Eye (tissue), 1 donor: ENCODE measurements at places on chromosomes 12 and 14.

GRCh38 chr14:22552827-22553076, 36.3 kb downstream of the DAD1 start:
- DNase-seq, result no peak

DNA sequence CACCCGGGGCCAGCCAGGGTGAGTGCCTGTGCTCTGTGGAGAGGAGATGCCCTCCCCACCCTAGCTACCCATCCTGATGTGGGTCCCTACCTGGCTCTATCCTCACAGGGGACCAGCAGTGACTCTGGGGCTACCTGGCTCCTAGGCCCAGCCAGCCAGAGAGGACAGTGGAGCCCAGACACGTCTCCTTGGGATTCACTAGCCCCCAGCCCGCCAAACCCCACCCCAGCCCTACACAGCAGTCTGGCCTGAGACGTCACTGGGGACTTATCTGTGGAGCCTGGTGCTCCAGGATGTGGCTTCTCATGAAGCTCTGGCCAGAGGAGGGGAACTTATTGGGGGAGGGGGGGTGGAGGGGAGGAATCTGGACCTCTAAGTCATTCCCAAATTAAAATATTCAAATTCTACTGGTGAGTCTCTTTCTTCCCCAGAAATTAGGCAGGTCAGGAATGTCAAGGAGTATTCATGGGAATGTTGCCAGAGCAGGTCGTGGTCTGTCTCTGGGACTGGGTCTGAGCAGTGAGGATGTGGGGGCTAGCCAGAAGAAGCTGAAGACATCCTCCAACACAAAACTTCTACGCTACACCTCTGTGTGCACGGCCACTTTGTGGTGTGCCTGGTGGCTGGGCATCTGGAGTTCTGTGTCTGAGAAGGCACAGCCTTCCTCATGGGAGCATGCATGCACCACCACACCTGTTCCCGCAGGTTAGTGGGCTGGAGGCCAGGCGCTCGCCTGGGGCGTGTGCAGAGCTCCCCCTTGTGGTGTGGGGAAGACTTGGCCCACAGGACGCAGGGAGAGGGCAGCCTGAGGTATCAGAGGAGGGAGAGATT, 2.7 kb downstream of the CMTM5 start:
- peak; percentile 56 for DNase-seq

DNA sequence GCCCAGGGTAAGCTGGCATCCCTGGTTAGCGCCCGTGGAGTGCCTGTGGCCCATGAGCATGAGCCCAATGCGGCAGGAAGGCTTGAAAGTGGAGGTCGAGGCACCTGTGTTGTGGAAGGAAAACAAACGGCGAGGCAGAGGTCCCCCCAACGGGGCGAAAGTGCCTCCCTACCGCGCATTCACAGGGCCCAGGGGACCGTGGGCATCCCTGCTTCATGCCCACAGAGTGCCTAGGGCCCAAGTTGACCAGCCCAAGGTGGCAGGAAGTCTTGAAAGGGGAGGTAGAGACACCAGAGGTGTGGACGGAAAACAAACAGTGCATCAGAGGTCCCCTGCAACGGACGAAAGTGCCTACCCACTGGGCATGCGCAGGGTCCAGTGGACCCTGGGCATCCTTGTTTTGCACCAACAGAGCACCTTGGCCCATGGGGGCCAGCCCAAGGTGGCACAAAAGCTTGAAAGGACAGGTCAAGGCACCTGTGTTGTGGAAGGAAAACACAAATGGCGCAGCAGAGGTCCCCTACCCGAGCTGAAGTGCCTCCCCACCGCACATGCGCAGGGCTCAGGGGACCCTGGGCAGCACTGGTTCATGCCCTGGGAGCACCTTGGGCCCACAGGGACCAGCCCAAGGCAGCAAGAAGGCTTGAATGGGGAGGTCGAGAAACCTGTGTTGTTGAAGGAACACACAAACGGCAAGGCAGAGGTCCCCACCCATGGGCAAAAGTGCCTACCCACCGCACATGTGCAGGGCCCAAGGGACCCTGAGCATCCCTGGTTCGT, 377.5 kb downstream of the ALG10 start:
- no peak for DNase-seq

- no peak for DNase-seq
Observed at GRCh38 chr14:90577661-90578282, 180.9 kb downstream of the CALM1 start.

DNA sequence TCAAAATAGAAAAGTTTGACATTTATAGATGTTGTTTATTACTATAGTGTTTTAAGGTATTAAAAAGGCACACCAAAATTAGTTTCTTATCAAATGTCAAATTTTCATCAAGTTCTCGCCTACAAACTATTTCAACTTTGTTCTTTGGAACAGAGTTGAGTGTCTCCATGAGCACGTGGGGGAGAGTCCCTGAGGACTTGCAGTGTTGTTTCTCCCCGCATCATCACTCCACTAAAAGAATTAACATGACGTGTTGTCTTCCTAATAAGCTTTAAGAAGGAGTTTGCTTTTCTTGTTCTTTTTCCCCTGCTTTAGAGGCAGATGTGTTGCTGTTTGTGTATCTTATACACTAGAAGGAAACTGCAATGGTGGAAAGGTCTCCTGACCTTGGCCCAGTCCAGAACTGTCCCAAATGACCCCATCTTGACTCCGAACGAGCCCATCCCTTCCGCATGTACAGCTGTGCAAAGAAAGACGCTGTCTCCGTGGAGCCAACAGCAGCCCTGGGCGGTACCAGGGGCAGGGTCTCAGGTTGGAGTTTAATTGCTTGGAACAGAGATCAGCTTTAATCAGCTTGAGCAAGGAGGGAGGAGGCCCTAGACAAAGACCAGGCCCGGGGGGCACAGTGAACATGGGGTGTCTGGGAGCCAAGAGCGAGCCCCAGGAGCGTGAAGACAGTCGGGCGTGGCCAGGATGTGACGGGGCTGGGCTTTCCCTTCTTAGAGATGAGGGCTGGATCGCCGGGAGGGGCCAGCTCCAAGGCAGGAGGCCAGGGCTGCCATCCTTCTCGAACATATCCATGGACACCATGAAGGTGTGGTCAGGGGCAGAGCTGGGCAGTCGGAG, 215.4 kb upstream of the RTL1 start:
- DNase-seq, result peak; percentile 70

DNA sequence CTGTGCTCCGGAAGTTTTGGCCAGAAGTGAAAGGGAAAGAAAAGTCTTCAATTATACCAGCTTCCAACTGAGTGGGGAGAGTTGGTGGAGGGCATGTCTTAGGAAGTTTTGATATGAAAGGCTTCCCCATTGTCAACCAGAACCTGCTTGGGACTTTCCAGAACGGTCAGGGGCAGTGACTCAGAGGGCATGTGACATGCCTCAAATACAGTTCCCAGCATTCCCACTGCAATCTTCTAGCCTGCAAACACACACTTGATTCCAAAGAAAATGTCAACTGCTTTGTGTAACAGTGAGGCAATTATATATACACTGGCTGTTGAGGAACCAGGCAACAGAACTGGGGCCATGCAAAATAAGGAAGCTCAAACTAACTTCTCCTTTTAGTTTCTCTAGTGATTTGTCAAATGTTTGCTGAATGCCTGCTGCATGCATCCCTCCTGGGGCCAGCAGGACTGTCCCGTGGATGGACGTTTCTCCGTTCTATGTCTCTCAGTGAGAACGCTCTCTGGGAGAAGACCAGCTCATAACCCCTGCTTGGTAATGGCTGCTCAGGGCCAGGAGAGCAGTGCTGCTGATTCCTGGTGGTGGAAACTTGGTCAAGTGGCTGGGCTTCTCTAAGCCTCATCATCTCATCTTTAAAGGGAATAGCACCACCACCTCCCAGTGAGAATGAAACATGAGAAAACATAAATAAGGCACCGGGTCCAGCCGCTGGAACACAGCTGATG, 18.3 kb downstream of the SLC25A47 start:
- DNase-seq, result no peak

- no peak for DNase-seq
Observed at GRCh38 chr12:16611146-16611545, 5.2 kb upstream of the LMO3 start.

GRCh38 chr12:81010641-81011040, 67.2 kb upstream of the ACSS3 start:
- no peak for DNase-seq

- peak; percentile 24 for DNase-seq
Observed at GRCh38 chr12:132248453-132249167, 80.8 kb downstream of the GALNT9 start.

- DNase-seq, result peak; percentile 67
Observed at GRCh38 chr14:66624336-66624937, 116.5 kb downstream of the GPHN start.

- no peak for DNase-seq
Observed at GRCh38 chr12:46554460-46554859, 181.9 kb upstream of the SLC38A2 start.

- no peak for DNase-seq
Observed at GRCh38 chr12:80299219-80299618, 144.8 kb upstream of the PTPRQ start.

DNA sequence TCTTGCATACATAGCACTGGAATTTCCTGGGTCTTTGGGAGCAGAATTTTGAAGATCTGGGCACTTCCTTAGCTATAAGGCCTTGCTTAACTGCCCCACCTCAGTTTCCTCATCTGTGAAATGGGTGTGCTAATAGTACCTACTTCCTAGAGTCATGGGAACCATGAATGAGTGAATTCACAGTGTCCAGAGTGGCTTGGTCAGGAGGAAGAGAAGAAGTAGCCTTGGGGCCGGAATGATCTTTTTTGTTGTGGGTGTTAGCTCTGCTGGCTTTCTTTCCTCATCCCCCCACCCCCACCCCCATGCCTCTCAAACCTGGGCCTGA, 2.4 kb downstream of the SH2B3 start:
- no peak for DNase-seq

- peak; percentile 80 for DNase-seq
Observed at GRCh38 chr12:100826323-100826722, 31.7 kb downstream of the ANO4 start.

- no peak for DNase-seq
Observed at GRCh38 chr14:105529319-105529568, 2.9 kb downstream of the TMEM121 start.

DNA sequence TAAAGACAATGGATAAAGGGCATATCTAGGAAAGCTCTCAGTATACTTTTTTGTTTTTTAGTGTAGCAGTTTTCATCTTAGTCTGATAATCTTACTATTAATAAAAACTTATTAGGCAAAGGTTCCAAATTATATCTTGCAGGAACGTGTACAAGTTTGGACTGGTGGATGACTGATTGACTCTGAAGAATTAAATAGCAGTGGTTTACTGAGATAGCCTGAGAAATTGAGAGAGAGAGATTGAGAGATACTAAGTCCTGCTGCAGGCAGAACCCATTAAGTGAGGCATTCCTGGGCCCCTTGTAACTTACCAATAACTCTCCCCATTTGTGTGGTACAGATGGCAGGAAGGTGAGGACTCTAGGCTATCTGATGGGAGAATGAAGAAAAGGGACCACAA, 80.2 kb upstream of the SLC38A2 start:
- DNase-seq, result no peak

DNA sequence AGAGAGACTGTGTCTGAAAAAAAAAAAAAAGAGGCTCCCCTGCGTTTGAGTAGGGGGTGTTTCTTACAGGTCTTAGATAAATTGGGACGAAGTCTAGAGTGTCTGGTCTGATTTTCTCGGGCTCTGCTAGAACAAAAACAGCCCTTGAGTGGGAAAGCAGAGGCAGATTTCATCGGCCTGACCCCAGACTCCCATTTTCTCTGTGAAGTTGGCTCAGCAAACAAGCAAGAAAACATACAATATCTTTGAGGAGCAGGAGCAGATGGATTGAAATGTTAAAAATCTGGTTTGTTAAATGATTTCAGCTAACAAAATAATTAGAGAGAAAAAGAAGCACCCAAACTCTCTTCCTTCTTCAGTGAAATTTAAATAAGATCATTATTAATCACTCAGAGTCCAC, 44.1 kb downstream of the DERA start:
- no peak for DNase-seq

DNA sequence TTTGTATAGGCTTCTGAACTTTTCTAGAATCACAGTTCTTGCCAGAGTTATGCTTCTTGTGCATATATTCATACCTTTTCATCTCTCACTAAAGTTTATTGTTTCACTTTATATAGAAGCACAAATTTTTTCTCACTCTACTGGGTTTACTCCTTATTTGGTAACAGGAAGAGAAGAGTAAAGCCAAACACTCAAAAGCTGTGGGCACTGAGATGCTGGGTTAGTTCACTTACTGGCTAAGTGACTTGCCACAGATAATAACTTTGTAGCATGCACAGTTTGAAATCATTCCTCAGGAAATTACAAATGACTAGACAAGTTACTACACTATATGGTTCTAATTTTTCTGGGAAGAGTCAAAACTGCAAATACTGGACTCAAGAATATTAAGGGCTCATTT, 7.8 kb downstream of the HIGD1C start:
- no peak for DNase-seq

- no peak for DNase-seq
Observed at GRCh38 chr12:6778217-6778573, 5.9 kb downstream of the LAG3 start.

DNA sequence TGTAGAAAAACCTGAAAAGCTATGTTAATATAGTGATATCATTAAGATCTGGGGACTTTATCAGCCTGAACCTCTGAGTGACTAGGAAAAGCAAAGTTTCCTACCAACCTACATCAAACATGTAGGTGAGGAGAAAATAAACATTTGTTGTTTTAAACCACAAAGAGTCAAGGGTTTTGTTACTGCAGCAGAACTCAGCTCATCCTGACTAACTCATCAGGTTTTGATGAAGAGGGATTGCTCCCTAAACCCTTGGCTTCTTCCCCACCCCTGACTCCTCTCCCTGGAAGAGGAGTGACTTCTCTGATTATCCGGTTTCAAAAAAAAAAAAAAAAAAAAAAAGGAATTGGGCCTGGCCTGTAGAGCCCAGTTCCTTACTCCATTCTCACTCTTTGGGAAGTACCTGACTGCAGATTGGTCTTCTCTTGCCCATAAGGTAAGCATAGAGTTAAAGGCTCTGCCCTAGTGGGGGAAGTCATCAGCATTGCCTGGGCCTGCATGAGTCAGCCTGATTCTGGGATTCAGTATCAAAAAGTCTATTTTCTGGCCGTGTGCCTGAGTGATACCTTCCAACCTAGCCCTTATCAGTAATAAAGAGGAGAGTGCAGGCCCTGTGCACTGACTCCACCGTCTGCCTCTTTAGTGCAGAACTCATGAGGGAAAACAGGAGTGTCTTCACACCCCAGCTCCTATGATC, 16.9 kb downstream of the BDKRB1 start:
- no peak for DNase-seq

GRCh38 chr14:23539248-23540140, 12.1 kb downstream of the ZFHX2 start:
- peak; percentile 89 for DNase-seq

GRCh38 chr12:2690348-2691005, 104.3 kb upstream of the FKBP4 start:
- DNase-seq, result no peak

DNA sequence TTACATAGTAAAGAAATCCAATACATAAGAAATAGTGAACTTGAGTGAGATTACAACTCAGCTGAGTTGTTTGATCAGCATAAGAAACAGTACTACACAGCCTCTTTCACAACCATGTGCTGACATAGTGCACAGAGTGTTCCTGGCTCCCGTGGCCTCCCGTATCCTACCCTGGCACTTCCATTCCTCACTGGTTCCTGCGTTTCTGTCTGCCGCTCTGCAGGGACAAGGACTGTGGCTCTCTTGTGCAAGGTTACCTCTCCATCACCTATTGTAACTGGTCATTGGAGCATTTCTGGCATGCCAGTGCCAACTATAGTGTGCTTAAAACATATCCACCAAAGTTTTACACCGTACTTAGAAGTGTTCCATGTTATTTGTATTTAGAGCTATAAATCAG, 46.3 kb upstream of the PCED1B start:
- no peak for DNase-seq
